CD8-positive, alpha-beta memory T cell (primary cell): ENCODE measurements at places on chromosomes 13 and 19. TPM values are rescaled to one million over a fixed set of nuclear protein-coding genes. Genes with fewer than 3 reads are reported as not detected.

GRCh38 chr13:112824429-112824828, 134.6 kb downstream of the ATP11A start:
- H3K36me3 ChIP-seq = peaks cover 12% of the 10 kb centered on the region
- H3K4me1 ChIP-seq = no peaks in the 10 kb centered on the region
- no peak overlapping the region for H3K4me3 ChIP-seq
- no peak overlapping the region for H3K27ac ChIP-seq

GRCh38 chr13:100363874-100364273, 224.7 kb downstream of the GGACT start:
- H3K4me1 ChIP-seq = no peaks in the 10 kb centered on the region
- H3K36me3 ChIP-seq = no peaks in the 10 kb centered on the region
- no peaks in the 10 kb centered on the region for H3K27me3 ChIP-seq
- H3K27ac ChIP-seq = no peak overlapping the region

DNA sequence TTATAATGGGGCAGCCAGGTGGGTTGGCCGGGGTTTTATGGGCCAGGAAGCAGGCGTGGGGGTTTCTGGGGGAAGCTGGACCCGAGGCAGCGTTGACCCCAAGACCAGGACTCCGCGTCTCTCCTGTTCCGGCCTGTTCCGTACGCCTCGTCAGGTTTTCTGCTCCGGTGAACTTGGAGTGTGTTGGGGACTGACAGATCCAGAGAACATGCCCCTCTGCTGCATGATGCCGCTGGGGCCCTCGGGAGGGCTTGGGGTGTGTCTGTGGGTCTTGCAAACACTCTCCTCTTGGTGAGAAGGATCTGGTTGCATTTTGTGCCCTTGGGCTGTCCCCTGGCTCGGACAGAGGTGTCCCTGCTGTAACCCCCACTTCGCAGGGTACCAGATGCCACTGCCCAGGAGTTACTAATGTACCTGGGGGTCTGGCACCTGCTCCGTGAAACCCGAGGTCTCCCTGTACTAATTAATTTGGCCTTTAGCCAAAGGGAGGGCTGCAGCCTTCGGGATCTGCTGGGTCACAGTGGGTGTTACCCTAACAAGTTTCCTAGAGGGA, 15.6 kb downstream of the KDM4B start:
- DNase-seq = no peak
- H3K4me3 ChIP-seq = no peak overlapping the region
- no peak overlapping the region for H3K27ac ChIP-seq
- H3K36me3 ChIP-seq = no peaks in the 10 kb centered on the region
- H3K27me3 ChIP-seq = no peaks in the 10 kb centered on the region

- DNase-seq = no peak
- no peak overlapping the region for H3K27ac ChIP-seq
- H3K4me3 ChIP-seq = no peak overlapping the region
Observed at GRCh38 chr13:62643007-62643483, 1227.4 kb upstream of the PCDH20 start.

PEG3 gene
- not detected for polyA plus RNA-seq

DNA sequence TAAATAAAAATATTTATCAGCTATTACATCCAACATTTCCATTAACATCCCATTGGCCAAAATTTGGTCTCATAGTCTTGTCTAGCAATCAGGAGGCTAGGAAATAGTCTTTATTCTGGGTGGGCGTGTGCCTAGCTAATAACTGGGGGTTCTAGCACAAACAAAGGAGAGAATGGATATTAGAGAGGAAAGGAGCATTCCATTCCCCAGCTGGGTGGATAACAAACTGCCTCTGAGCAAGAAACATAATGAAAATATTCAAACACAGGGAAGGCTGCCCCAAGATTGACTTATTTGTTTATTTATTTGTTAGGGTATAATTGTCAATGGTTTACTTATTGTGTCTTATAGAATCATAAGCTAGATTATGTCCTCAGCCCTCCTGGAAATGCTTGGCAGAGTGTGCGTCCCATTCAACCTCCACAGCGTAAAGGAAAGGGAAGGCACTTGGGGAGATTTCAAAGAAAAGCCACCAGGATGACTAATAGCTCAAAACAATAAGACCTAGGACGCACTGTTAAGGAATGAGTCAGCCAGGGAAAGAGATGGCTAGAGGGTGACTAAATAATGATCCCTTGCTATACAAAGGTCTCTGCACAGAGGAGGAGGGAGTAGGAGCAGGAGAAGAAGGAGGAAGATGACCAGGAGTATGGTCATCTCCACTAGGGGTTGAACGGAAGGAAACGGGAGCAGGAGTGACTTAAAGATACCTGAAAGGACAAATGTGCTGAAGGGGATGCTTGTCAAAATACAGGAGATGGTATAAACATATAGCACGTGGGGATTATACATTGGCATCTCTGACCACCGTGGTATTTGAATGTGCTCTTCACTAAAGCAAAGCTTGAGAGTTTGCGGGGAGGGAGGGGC, 23.5 kb upstream of the USP12 start:
- DNase-seq = no peak
- no peaks in the 10 kb centered on the region for H3K4me1 ChIP-seq
- H3K27me3 ChIP-seq = no peaks in the 10 kb centered on the region
- no peak overlapping the region for H3K27ac ChIP-seq

DNA sequence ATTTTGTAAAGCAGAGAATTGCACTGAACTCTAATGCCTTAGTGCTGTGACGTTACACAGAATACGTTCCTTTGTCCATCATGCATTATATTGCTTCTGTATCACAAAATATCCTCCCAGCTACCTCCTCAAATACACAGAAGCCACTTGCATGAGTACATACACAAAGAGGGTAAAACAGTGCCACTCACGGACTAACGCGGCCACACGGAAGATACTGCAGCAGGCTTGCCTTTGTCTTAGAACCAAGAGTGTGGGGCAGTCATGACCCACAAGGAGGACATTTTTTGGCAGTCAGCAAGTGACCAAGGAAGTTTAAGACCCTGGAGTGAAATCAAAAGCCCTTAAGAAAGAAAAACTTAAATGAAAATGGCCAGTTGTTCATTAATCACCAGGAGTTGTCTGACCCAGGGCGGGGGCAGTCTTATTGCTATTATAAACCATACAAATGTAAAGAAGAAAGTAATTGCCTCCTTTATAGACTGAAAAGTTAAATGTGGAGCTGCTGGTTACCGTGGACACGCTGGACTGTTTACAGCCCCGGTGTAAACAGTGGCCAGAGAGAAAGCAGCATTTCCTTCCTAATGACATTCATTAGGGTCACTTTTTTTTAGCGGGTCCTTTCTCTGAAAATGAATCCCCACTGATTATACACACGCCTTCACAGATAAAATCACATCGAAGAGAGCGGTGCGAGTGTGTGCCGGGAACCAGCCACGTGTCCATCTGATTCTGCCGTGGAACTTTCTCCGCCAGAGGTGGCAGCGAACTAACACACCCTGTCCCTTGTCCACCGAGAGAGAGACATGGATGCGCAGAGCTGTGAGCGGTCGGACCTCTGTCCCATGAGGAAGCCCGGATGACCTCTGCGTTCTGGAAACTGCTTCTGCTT, 66.8 kb downstream of the SOX1 start:
- H3K36me3 ChIP-seq = no peaks in the 10 kb centered on the region
- no peak overlapping the region for H3K27ac ChIP-seq
- H3K4me3 ChIP-seq = no peak overlapping the region
- H3K27me3 ChIP-seq = no peaks in the 10 kb centered on the region
- no peak for DNase-seq

ZNF492 gene
- polyA plus RNA-seq = 0.38 TPM

DNA sequence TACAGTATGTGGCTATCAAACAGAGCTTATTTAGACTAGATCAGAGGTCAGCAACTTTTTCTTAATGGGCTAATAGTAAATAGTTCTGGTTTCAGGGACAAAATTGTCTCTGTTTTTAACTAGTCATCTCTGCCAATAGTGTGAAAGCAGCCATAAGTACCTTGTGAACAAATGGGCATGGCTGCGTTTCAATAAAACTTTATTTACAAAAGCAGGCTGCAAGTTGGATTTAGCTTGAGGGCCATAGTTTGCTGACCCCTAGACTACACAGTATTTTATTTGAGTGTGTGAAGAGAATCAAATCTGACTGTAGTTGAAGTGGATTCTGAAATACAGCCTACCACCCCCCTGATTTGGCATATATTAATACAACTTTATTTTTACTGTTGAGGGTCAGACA, 75.6 kb downstream of the SCEL start:
- no peaks in the 10 kb centered on the region for H3K4me1 ChIP-seq
- H3K27ac ChIP-seq = no peak overlapping the region
- H3K27me3 ChIP-seq = no peaks in the 10 kb centered on the region
- no peaks in the 10 kb centered on the region for H3K36me3 ChIP-seq
- DNase-seq = no peak

DNA sequence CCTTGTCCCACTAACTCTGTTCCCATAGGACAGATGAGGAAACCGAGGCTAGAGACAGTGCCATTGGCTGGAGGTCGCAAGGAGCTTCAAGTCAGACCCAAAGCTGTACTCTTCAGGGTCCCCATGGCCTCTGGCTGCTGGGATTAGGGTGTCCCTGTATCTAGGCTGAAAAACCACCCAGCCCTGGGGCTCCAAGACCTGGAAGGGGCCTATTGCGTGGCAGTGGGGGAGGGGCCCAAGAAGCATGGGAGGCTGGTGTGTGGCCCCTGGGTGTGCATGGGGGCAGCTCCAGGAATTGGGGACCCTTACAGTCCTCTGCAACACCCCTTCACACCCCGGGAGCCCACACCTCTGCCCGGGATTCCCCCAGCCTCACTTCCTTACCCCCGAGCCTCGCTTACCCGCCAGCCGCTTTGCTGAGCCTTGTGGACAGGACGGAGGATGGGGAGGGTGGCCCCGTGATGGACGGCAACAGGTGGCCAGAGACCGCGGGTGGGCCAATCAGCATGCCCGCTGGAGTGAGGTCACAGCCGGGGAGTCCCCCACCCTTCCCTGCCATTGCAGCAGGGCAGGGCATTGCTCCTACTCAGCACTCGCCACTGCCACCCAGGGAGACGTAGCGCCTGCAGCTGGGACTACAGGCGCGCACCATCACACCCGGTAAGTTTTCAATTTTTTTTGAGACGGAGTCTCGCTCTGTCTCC, at the start of gene JSRP1:
Gene JSRP1, minus strand, starts transcription at position 436 of the 704 bp plus-strand sequence. CDS start 1,103 bp downstream, outside the sequence.
- peaks cover 5% of the 10 kb centered on the region for H3K27me3 ChIP-seq
- no peak within 1 kb of the TSS for H3K4me3 ChIP-seq
- no peaks in the 10 kb centered on the region for H3K36me3 ChIP-seq
- H3K27ac ChIP-seq = no peak within 1 kb of the TSS
- H3K4me1 ChIP-seq = peaks cover 47% of the 10 kb centered on the region

GRCh38 chr19:23075031-23075733, 41.6 kb upstream of the ZNF730 start:
- H3K36me3 ChIP-seq = no peaks in the 10 kb centered on the region
- H3K4me3 ChIP-seq = no peak overlapping the region
- H3K27me3 ChIP-seq = no peaks in the 10 kb centered on the region

TPTE2 gene
- not detected for polyA plus RNA-seq

BST2 gene
- 192 TPM for polyA plus RNA-seq

GRCh38 chr19:7078008-7078407, 8.5 kb downstream of the ZNF557 start:
- H3K27ac ChIP-seq = no peak overlapping the region
- no peak for DNase-seq
- H3K36me3 ChIP-seq = peaks cover 89% of the 10 kb centered on the region

DNA sequence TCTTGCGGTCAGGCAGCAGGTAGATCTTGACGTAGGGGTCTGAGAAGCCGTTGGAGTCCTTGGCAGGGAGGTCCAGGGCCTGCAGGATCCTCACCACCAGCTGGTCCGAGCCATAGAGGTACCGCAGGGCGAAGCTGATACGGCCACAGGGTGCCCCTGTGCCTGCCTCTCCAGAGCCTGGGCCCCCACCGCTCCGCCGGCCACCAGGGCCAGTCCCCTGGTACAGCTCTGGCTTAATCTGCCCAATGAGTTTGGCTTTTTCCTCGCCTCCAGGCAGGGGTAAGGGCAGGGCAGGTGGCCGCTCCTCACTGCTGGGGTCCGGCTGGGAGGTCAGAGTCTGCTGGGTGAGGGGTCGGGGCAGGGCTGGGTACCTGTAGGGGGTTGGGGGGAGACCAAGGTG, 9.9 kb downstream of the SYT3 start:
- H3K27ac ChIP-seq = no peak overlapping the region
- H3K36me3 ChIP-seq = no peaks in the 10 kb centered on the region
- DNase-seq = no peak
- H3K27me3 ChIP-seq = no peaks in the 10 kb centered on the region

LHB gene
- polyA plus RNA-seq = not detected

DNA sequence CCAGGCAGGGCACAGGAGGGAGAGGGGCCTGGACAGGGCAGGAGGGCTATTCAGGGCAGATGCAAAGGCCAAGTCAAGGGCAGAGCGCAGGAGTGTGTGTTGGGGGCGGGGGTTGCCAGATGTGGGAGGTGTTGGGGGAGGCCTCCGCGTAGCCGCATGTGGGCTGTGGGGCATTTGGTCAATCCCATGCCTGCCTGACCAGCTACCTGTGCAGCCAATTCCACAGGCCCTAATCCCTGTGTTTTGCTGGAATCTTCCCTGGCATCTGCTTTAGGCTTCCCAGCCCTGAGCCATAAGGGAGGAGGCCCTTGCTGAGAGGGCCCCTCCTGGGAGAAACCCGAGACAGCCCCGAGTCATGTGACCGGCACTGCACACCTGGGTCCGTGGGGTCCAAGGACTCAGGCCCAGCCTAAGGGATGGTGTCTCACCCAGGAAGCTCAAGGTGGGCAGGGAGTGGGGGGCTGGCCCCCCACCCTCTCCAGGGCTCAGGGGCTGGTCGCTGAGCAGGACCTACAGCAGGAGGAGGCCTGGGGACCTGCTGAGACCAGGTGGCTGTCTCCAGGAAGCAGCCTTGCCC, 20.3 kb downstream of the RFX1 start:
- H3K27me3 ChIP-seq = no peaks in the 10 kb centered on the region
- H3K4me1 ChIP-seq = peaks cover 82% of the 10 kb centered on the region
- peak overlapping the region; percentile 59 for H3K4me3 ChIP-seq

DNA sequence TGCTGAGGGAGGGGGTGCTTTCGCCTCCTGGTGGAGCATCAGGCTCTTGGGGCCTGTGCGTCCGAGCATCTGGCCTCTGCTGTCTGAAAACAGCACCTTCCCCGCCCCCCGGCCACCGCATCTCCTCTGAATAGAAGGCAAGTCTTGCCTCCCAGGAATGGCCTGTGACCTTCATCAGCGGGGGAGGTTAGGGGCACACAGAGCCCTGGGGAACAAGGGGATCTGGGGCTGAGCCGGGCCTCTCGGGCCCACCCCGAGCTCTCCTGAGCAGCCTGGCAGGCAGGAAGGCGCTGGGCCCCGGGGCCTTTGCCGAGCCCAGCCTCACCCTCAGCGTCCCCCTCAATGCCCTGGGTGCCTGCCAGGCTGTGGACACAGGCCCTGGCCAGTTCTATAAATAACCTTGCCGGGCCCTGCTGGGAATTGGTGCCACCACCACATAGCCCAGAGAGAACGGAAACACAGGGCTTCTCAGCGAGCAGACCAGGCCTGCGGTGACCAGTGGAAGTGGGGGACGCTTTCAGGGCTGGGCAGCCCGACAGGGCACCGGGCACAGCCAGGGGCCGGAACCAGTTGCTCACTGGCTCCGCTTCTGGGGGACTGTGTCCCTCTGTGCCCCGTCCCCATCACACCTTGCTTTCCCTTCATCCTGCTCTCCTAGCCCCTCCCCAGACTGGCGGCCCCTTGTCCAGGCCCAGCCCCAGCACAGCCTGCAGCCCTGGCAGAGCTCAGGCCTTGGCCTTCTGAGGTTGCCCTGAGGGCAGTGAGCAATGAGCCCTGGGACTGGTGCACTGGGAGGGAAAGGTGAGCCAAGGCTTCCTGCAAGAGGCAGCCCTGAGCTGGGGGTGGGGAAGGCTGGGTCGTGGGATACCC, 9.5 kb downstream of the STK11 start:
- no peaks in the 10 kb centered on the region for H3K36me3 ChIP-seq
- no peak overlapping the region for H3K4me3 ChIP-seq
- DNase-seq = no peak
- H3K27ac ChIP-seq = no peak overlapping the region
- H3K27me3 ChIP-seq = no peaks in the 10 kb centered on the region

GRCh38 chr13:111225166-111225565, 95.3 kb upstream of the TEX29 start:
- no peaks in the 10 kb centered on the region for H3K4me1 ChIP-seq
- H3K27ac ChIP-seq = no peak overlapping the region
- peaks cover 13% of the 10 kb centered on the region for H3K36me3 ChIP-seq
- no peaks in the 10 kb centered on the region for H3K27me3 ChIP-seq
- H3K4me3 ChIP-seq = no peak overlapping the region
